HepG2 (cell line): ENCODE measurements at places on chromosomes 6 and 20. TPM values are rescaled to one million over a fixed set of nuclear protein-coding genes. Genes with fewer than 3 reads are reported as not detected.

Gene AIF1
- not detected in 2 replicates for total RNA-seq

DNA sequence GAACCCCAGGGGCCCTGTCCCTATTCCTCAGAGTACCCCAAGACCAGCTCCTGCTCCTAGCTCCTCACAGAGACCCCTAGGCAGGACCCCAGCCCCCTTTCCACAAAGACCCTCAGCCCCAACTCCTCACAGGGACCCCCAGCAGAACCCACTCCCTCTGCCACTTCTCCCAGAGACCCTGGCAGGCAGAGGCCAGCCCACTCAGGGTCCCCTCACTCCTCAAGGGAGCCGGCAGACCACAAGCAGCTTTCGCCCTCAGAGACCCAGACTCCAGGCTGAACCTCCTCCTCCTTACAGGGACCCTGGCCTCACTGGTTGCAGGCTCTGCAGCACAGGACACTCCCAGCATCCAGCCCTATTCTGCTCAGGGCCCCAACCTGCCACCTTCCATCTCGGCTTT, 575 bp downstream of the SLC44A4 start:
- DNase-seq: no peak

DNA sequence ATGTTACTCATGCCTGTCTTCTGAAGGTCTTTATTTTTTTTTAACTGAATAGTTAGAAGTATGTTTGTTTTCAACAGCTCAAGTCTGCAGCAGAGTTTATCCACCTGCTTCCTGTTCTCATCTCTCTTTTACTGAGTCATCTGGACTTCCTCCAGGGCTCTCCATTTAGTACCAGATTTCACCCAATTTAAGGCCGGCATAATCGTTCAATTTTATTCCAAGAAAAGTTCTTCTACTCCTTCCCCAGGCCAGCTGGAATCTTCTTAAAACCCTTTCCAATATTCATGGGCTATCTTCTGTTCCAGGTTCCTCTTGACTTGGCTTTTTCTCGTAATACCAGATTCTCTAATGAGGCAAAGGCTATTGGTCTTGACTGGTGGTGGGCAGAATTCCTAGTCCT, 79.0 kb upstream of the LAMA2 start:
- no peak for DNase-seq

GRCh38 chr20:59588236-59588855, 16.0 kb upstream of the PHACTR3 start:
- no peak for DNase-seq

Gene RREB1
- 23.2 and 23.4 TPM in 2 replicates for total RNA-seq

DNA sequence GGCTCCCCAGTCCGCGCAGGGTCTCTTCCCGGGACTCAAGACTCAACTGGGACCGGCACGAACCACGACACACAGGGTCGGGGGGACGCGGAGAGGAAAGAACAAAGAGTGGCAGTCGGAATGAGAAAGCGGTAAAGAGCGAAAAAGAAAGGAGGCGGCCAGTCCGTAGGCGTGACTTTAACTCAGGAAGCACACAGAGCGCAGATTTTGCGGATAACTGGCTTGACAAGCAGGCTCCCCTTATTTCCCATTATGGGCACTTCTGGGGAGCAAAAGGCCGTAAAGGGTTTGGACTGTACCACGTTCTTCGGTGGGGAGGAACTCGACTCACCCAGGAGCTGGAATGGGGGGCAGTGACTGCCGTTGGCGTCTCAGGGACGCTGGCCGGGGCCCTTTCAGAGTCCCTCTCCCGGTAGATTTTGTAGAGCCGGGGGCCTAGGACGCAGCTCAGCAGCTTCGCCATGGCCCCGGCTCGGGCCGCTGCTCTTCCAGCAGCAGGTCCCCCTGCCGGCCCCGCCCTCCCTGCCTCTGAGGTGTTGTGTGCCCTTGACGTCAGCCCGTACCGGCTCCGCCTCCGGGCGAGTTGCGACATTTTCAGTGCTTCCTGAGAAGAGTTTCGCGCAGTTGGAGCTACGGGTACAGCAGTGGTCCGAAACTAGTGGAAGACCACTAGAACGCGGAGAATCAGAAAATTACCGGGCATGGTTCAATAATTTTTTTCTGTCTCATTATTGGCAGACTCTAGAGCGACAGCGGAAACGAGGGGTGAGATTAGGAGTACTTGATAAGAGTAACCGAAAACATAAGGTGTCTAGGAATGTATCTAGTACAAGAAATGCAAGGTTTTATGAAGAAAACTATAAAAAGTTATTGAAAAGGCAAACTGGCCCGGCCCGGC, at the start of gene ABHD16A:
Gene ABHD16A, minus strand, starts transcription at position 506 of the 898 bp plus-strand sequence. Its CDS starts 43 bp downstream, at position 463.
- DNase-seq: peak; percentile 98

DNA sequence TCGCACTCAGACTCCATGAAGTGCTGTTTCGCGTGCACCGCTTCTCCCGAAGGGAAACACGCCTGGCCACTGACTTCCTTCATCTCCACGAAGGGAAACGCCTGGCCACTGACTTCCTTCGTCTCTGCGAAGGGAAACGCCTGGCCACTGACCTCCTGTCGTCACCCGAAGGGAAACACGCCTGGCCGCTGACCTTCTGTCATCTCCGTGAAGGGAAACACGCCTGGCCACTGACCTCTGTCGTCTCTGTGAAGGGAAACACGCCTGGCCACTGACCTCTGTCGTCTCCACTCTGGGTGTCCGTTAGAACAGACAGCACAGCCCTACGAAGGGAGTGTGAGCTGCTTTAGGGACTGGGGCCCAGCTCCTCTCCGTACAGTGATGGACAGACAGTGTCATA, 17.1 kb upstream of the ADRM1 start:
- DNase-seq: no peak

Gene ANKRD66
- not detected in 2 replicates for total RNA-seq

- no peak for DNase-seq
Measured at GRCh38 chr6:2959909-2960719, 11.3 kb downstream of the SERPINB6 start.

DNA sequence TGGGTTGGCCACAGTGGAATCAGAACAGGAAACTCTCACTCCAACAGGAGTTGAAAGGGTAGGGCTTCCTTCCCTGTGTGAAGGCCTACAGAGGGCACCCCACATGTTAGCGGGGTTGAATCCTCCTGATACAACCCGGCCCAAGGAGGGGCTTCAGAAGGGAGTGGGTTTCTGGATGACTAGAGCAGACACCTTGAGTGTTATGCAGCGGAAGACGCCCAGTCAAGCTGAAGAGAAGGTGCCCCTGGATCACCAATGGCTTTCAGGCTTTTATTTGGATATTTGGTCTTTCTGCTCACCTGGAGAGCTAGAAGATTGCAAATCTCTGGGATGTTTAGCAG, 132.8 kb downstream of the PRND start:
- DNase-seq: no peak

GRCh38 chr6:134047673-134048072, 4.8 kb downstream of the SLC2A12 start:
- no peak for DNase-seq

- DNase-seq: peak; percentile 77
Measured at GRCh38 chr6:52663120-52663935, 7.6 kb upstream of the TMEM14A start.

DNA sequence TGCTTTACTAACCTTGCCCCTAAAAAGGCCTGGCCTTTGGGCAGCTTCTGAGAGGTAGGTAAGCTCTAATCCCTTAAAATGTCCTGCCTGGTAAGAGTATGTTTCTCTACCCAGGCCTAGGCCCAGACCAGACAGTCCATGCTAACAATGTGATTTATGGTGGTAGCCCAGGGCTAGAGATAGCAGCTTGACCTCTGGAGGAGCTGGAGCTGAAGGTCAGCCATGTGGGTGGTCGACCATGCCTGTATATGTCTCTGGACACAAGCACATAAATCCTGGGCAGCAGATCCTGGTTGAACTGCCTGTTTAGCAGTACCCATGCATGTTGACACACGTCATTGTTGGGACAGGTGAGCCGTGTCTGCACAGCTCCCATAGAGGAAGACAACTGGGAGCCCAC, 62.1 kb upstream of the PHACTR1 start:
- DNase-seq: no peak

GRCh38 chr6:110938171-110938570, 20.3 kb upstream of the GTF3C6 start:
- no peak for DNase-seq

Gene C20orf96
- total RNA-seq: 3.8 and 4.7 TPM in 2 replicates

DNA sequence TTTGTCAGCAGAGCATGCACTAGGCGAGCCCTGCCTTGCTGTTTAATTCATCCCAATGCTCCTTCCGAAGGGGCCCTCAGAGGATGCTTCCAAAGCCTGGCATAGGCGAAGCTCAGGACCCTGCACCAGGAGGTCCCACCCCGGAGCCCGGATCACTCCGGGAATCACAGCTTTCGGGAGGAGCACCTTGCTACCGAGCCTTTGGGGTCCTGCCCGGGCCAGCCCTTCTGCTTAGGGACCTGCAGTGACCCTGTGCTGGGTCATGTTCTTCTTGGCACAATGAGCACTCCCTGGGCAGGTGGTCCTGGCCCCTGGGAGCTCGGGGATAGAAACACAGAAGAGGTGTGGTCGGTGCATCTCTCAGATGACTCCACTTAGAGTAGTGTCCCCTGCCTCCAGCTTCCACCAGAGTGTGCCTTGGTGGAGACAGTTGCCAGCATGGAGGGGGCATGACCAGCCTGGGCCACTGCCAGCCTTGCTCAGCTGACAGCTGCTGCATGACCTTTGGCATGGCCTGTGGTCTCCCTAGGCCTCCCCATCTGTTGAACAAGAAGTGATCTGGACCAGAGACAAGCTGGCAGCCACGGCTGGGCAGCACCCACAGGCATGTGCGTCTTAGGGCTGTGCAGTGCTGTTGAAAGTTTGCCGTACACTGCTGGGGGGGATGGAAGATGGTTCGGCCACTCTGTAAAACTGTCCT, 44.7 kb upstream of the SLCO4A1 start:
- DNase-seq: no peak

- DNase-seq: no peak
Measured at GRCh38 chr6:168345896-168346754, 26.5 kb upstream of the DACT2 start.

- no peak for DNase-seq
Measured at GRCh38 chr20:3679749-3680700, 1.8 kb downstream of the ADAM33 start.

Gene PHACTR1
- 0.09 TPM in 1 of 2 replicates, not detected in the other for total RNA-seq

GRCh38 chr6:28943557-28944411, 20.0 kb upstream of the TRIM27 start:
- peak; percentile 84 for DNase-seq

- DNase-seq: no peak
Measured at GRCh38 chr20:22495172-22495571, 89.2 kb downstream of the FOXA2 start.

- DNase-seq: no peak
Measured at GRCh38 chr6:25022140-25022553, 86.4 kb upstream of the RIPOR2 start.

- peak; percentile 82 for DNase-seq
Measured at GRCh38 chr20:47675190-47676142, 109.8 kb downstream of the SULF2 start.

GRCh38 chr20:49184691-49185070, 3.5 kb downstream of the STAU1 start:
- no peak for DNase-seq

DNA sequence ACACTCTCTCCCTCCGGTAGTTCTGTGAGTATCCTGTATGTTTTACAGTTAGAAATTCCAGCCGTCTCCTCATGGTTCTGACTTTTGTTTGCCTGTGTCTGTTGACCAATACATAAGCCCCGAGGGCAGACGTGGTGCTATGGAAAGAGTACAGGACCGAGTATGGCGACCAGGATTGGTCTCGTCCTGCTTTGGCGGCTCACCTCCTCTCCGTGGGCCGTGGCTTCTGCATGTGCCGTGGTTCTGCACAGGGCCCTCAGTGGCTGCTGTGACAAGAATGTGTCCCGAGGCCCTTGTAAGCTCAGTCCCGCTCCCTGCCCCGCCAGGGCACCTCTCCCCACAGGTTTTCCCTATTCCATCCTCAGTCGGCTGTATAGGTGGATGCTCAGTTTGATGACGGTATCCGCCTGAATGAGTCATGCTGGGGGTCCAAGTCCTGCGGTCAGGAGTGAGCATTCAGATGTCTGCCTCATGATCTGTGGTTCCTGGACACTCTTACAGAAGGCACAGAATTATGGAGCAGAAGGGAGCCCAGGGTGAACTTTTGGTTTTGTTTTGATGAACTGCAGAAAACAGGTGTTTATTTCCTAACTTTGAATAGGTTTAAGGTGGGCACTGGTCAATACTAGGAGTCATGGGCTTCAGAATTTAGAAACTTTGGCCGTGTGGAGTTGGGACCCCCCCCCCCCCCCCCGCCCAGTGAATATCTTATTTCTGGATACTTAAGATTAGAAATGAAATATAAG, 1.2 kb downstream of the ARFGAP1 start:
- DNase-seq: peak; percentile 82

Gene MAPK13
- 12.7 and 17.8 TPM in 2 replicates for total RNA-seq

- no peak for DNase-seq
Measured at GRCh38 chr6:81929828-81930227, 177.3 kb upstream of the TENT5A start.

DNA sequence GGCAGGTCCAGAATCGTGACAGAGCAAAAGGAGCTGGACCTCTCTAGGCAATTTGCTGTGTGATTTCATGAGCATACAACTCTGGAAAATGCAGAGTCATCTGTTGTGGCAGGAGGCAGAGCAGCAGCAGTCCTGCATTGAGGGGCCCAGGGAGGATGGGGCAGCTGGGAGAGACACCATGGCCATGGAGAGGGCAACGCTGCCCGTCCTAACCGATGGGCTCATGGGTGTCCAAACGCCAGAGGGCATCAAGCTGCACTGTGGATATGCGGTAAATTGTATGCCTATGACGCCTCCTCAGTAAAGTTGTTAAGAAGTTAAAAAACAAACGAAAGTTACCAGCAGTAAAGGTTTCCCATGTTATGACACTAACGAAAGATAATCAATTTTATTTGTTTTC, 42.2 kb upstream of the DACT2 start:
- DNase-seq: no peak

Gene CGAS
- 0.07 TPM in 1 of 2 replicates, not detected in the other for total RNA-seq

GRCh38 chr6:77548190-77548589, 84.9 kb upstream of the HTR1B start:
- DNase-seq: no peak

DNA sequence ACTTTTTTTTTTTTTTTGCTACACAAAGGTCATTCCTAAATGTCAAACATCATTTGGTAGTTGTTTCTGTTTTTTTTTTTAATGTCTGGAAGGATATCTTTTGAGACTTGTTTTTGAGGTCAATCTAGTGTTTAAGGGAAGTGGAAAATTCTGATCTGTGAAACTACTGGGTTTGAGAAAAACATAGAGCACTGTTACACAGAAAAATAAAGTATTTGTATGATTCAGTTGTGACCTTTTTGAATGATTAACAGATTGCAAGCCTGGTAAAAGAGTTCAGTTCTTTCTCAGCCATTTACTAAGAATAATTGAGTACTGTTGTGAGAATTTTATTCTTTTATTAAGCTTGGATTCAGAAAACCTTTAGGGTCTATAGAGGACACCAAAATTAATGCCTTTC, 276.7 kb downstream of the ADGRB3 start:
- no peak for DNase-seq

DNA sequence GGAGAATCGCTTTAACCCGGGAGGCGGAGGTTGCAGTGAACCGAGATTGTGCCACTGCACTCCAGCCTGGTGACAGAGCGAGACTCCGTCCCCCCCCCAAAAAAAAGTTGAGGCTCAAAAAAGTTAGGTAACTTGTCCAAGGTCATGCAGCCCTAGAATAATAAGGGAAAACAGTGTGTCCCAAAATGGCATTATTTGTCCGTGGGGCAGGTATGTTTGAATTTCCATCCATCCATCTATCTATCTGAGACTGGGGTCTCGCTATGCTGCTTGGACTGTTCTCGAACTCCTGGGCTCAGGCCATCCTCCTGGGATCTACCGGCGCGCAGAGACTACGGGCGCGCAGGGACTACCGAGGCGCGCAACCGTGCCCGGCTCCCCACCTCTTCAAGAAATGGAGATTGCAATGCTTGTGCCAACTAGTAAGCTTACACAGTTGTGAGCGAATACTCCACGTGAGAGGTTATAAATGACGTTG, 374 bp upstream of the ABCC10 start:
- DNase-seq: no peak

- no peak for DNase-seq
Measured at GRCh38 chr6:105675715-105676397, 273.0 kb upstream of the PREP start.

Gene SLC26A8
- not detected in 2 replicates for total RNA-seq
